ACHN (cell line): ENCODE measurements at places on chromosomes 4 and X.

DNA sequence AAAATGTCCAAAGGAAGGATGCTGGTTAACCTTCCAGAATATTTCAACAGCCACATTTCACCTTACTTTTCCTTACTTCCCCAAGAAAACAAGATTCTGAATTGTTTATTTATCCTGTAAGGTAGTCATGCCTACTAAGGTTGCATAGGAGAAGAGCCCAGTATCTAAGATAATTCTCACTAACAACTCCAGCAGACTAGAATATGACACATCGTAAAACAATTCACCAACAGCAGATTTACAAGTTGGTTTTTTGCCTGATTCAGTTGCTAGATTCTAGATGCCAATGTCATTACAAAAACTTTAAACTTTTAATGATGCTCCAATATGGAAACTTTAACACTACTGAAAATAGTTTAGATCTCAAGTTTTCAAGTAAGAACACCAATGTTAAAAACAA, 176.4 kb downstream of the IL13RA2 start:
- no peak for DNase-seq

GRCh38 chr4:148778980-148779675, 336.9 kb upstream of the NR3C2 start:
- no peak for DNase-seq

GRCh38 chr4:76435528-76436319, 695 bp downstream of the SHROOM3 start:
- DNase-seq, result no peak

- no peak for DNase-seq
Observed at GRCh38 chrX:110531873-110532580, 173.4 kb downstream of the RTL9 start.
